ENCODE measurements at places on chromosomes 13 and 19.

- DNase-seq, result no peak
These were observed 206.4 kb downstream of the NHLRC3 start for GRCh38 chr13:39244561-39245230.

- no peak for DNase-seq
These were observed 66.9 kb downstream of the CYSLTR2 start for GRCh38 chr13:48720621-48721020.

DNA sequence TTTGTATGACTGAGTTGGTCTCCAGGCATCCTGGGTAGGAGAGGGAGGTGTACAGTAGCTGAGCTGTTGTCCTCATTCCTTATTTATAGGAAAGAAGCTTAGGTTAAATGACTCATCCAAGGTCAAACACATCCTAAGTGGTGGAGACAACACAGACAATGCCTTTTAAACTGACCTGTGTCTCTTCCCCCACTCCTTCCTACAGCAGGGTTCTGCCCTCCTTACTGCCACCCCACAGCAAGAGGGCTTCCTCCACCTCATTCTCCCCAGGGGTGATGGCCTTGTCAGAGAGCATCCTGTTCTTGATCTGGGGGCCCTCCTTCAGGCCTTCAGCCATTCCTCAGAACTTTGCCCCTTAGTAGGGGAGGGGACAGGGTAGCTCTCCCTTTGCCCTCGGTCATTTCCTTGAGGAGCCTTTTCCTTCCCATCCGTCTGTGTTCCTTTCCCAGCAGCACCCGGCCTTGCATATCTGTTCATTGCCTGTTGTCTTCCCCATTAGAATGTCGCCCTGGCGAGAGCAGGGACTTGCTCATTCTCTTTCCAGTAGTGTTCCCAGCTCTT, 48.2 kb upstream of the GPI start:
- DNase-seq, result no peak

- peak; percentile 37 for DNase-seq
These were observed 165.2 kb downstream of the SHISA2 start for GRCh38 chr13:25886438-25887214.

GRCh38 chr13:73372666-73373627, 314.1 kb downstream of the KLF5 start:
- DNase-seq, result no peak

Measured in stimulated activated CD4-positive, alpha-beta T cell treated with anti-CD3 and anti-CD28 coated beads, Interleukin-1b, Interleukin-23, amount 100 ng/mL, for 48 hours (primary cell).